ENCODE measurements at places on chromosomes 5 and 9. TPM values are rescaled to one million over a fixed set of nuclear protein-coding genes. Genes with fewer than 3 reads are reported as not detected.
A peak's percentile ranks its signal among the peaks of the same experiment; 100 is the strongest.

GRCh38 chr9:87233431-87233830 lies 264.2 kb upstream of the DAPK1 start:
- DNase-seq, result no peak

GRCh38 chr9:126511411-126511810 lies 102.3 kb upstream of the LMX1B start:
- no peak for DNase-seq

GRCh38 chr9:92275541-92275940 lies 18.0 kb downstream of the IARS1 start:
- DNase-seq, result no peak

OSMR gene
- 12.3 TPM for total RNA-seq

FOXD4L4 gene
- not detected for total RNA-seq

GRCh38 chr9:123860603-123861002 lies 69.3 kb downstream of the DENND1A start:
- no peak for DNase-seq

SLC38A9 gene
- 61.0 TPM for total RNA-seq

GRCh38 chr9:76591256-76591950 lies 132.4 kb downstream of the GCNT1 start:
- no peak for DNase-seq

IFNE gene
- total RNA-seq, result 2.9 TPM

FAM153A gene
- 2.2 TPM for total RNA-seq

DNA sequence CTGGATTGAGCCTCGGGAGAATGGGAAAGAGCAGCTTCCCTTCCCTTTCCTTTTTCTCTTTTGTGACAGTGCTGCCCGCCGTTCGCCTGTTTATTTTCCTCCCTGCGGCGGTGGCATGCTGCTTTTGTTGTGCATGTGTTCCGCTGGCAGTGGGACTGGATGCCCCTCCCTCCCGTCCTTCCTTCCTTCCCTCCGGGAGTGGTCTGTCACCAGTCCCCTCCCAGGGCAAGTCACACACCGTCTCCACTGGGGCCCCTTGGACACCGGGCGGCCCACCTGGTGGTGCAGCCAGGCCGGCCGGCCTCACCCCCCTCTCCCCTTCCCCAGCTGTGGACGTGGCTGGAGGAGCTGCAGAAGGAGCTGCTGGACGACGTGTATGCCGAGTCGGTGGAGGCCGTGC lies 214.7 kb downstream of the TRIO start:
- DNase-seq, result no peak

- DNase-seq, result no peak
Observed at GRCh38 chr9:35758475-35759050, 4.5 kb upstream of the MSMP start.

GRCh38 chr9:128106181-128106939 lies 21.2 kb downstream of the PTGES2 start:
- DNase-seq, result no peak

AHRR gene
- 1.2 TPM for total RNA-seq

- peak; percentile 41 for DNase-seq
Observed at GRCh38 chr5:102811972-102812371, 56.9 kb downstream of the PAM start.

DNA sequence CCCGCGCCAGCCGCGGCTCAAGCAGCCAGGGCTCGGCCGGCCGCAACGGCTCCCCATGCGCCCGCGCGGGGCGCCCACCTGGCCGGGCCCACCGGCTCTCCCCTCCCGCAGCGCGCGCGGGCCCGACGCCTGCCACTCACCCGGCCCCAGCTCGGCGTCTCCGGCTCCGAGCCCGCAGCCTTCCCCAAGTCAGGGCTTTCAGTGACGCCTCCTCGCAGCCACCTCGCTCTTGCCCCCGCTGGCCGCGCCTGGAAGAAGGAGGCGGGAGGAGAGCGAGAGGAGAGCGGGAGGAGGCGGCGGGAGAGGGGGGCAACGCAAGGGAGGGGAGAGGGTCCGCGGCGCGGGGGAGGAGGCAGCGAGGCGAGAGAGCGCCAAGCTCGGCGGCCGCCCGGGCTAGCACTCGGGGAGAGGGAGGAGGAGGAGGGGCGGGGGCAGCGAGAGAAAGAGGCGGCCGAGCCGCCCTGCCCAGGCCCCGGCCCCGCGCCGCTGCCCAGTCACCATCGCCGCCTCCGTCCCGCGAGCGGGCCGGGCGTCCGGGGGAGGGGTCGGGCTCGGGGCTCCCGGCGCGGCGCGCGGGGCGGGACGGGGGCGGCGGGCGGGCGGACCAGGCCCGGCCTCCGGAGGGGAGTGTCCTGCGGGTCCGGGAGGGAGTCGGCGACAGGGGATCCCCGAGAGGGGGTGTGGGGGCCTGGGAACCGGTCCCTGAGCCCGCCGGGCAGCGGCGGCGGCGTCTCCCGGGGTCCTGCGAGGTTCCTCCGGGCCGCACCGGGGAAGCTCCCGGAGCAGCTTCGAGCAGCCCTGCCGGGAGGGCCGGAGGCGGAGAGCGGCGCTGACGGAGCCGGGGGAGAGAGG lies at the start of gene LHFPL2:
Gene LHFPL2, minus strand, starts transcription at position 414 of the 852 bp plus-strand sequence. CDS start 138,559 bp downstream, outside the sequence.
- DNase-seq, result peak; percentile 77

- DNase-seq, result no peak
Observed at GRCh38 chr5:159017786-159018185, 81.9 kb downstream of the EBF1 start.

GRCh38 chr9:35749515-35750255 lies 598 bp downstream of the RGP1 start:
- DNase-seq, result peak; percentile 62

- no peak for DNase-seq
Observed at GRCh38 chr5:36944607-36945225, 68.1 kb downstream of the NIPBL start.
